ENCODE measurements at places on chromosomes 3 and 15.

DNA sequence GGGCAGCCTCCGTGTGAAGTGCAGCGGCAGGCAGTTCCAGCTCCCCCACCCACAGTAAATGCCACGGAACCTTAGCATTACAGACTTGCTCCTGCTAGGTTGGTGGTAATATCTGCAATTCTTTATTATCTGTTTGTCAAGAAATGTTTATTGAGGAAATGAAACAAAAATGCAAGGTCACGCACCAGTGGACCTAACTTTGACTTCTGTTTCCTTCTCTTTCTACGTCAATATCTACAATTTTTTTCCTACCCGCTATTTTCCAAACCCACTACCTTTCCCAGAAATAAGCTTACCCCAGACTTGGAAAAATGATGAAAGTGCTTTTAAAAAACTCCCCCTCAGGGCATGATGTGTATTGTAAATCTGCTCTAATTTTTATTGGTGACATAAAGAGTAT lies 18.9 kb downstream of the ILDR1 start:
- peak; percentile 28 for DNase-seq

DNA sequence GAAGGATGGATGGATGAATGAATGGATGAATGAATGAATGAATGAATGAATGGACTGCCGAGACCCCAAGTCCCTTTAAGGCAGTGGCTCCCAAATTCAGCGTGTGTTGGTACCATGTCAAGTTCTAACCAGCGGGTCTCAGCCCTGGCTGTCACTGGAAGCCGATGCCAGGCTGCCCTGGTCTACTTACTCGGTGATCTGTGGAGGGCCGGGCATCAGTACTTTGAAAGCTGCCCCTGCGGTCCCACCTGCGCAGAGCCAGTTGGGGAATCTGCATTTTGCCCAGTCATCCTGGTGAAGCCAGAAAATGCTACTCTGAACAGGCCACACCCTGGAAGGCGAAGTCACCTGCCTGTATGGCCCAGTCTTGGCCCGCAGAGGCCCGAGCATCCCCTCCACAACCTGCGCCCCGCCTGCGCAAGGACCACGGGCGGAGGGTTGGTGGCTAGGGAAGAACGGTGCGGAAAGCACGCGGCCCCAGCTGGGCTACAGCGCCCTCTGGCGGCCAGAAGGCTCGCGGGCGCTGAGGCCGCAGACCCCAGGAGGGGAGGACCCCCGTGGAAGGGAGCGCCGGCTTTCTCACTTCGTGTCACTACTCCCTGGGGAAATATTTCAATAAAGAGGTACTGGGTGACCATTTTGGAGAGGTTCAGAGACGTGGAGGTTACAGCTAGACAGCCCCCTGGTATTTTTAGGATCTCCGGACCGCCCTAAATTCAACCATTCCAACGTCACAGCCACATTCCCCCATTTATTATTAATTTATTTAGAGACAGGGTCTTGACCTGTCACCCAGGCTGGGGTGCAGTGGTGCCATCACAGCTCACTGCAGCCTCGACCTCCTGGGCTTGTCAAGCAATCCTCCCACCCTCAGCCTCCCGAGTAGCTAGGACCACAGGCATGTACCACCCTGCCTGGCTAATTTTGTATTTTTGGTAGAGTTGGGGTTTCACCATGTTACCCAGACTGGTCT lies 34.9 kb downstream of the PRKCD start:
- no peak for DNase-seq

- no peak for DNase-seq
Measured at GRCh38 chr3:4416427-4416945, 50.6 kb downstream of the SUMF1 start.

GRCh38 chr3:133956353-133956752 lies 60.7 kb upstream of the RAB6B start:
- DNase-seq: no peak

DNA sequence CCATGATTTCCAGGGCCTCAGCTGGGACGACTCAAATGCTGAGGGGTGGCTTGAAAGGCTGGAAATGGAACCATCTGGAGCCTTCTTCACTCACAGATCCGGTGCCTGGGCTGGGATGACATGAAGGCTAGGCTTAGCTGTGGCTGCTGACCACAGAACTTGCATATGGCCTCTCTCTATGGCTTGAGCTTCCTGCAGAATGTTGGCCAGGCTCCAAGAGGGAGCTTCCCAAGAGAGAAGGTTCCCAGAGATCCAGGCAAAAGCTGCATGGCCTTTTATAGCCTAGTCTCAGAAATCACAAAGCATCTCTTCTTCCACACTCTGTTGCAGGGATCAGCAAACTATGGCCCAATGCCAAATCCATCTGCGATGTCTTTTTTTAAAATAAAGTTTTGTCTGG lies 44.8 kb downstream of the GATM start:
- DNase-seq: peak; percentile 42

DNA sequence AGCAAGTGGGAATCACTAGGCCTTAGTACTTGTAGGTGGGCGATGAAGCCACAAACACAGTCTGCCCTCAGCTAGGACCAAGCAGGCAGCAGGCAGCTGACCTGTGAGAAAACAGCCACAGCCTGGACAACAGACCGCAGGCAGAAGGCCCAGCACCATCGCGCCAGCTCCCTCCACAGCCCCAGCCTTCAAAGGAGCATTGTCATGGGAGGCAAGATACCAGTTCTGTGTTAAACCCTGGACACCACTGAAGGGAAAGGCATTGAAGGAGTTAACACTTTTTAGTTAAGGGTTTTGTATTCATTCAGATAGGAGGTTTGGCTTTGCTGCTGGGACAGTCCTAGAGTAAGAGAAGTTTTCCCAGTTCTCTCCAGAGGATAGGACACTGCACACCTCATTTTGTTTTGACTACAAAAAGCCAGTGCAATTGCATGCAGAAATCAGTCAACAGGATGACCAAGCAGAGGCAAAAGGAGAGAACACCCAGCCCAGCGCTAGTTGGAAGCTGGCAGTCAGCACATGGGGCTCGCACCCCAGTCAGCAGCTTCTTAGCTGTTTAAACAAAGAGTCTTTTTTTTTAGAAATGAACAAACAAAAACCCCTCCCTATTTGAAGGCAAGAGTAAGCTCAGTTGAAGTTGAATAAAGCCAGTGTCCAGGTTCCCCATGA lies 286.1 kb upstream of the TPM1 start:
- peak; percentile 89 for DNase-seq

DNA sequence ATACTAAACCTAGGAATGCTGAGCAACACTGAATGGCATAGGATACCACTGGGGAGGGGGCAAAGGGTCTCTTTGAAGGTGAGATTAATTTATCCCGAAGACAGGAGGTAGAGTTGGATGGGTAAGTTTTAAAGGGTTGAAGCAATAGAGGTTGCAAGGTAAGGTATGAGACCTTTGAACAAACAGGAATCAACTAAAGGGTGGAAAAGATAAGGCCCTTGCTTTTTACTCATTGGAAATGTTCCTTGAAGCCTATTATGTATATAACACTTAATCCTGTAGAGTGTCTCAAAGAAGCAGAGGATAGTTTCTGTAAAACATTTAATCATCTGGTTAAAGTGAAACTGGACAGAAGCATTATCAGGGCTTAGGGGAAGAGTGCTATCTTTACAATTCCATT lies 5.7 kb downstream of the ABHD5 start:
- DNase-seq: no peak

GRCh38 chr3:88979760-88980159 lies 127.7 kb upstream of the EPHA3 start:
- no peak for DNase-seq

DNA sequence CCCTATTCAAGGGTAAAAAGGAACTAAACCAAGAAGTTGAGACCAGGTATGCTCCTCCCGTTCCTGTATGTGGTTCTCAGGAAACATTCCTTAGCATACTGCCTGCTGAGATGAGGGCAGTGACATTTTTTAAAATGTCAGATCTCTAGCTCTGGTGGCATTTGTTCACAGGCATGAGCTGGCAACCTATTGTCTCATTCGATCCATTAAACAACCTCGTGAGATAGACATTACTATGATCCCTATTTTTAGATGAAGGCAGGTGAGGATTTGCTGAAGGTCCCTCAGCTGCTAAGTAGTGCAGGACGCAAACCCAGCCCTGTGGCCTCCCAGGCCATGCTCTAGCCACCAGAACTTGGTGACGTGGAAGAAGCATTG lies 74.9 kb downstream of the SIDT1 start:
- DNase-seq: no peak

Data from pons (tissue), 1 donor.